ENCODE measurements at places on chromosomes 7 and 10.

DNA sequence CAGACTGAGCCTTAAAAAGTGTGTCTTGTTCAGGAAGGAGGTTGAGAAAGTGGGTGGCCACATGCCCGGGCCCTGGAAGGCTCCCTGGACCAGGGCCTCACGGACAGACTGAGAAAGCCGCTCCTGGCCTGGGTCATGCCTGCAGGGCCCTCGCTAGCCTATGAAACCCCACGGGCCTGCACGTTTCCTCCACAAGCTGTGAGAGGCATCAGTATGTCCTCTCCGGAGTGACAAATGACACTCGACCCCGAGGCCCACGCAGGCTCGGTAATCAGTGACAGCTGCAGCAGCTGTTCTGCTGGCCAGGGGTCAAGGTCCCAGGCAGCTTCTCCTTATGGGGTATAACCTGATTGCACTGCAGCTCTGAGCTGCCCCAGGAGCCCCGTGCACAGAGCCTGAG is 47.6 kb downstream of the ASB13 start:
- DNase-seq = no peak

DNA sequence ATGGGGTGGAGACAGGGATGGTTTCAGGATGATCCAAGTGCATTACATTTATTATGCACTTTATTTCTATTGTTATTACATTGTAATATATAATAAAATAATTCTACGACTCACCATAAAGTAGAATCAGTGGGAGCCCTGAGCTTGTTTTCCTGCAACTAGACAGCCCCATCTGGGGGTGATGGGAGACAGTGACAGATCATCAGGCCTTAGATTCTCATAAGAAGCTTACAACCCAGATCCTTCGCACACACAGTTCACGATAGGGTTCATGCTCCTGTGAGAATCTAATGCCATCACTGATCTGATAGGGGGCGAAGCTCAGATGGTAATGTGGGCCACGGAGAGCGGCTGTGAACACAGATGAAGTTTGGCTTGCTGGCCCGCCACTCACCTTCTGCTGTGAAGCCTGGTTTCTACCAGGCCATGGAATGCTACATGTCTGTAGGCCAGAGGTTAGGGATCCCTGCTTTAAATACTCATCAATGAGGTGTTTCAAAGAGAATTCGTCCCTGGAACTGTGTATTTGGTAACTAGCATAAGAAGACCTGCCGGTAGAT is 21.2 kb upstream of the PRKCQ start:
- DNase-seq = no peak

DNA sequence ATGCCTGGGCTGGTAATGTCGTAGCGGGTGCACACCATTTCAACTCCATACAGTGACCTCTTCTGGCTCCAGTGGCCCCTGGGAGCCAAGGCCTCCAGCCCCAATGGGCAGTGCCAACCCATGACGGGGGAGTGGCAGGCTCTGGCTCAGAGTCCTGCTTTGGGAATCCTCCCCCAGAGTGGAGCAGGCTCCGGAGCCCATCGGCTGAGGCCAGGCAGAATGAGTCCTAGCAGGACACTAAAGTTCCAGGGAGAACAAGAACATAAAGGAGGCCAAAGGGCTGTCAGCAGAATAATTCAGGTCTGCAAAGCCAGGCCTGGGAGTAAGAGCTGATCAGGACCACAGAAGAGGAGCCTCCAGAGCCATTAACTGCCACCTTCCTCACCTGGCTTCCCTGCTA is 33.3 kb downstream of the LBX1 start:
- no peak for DNase-seq

DNA sequence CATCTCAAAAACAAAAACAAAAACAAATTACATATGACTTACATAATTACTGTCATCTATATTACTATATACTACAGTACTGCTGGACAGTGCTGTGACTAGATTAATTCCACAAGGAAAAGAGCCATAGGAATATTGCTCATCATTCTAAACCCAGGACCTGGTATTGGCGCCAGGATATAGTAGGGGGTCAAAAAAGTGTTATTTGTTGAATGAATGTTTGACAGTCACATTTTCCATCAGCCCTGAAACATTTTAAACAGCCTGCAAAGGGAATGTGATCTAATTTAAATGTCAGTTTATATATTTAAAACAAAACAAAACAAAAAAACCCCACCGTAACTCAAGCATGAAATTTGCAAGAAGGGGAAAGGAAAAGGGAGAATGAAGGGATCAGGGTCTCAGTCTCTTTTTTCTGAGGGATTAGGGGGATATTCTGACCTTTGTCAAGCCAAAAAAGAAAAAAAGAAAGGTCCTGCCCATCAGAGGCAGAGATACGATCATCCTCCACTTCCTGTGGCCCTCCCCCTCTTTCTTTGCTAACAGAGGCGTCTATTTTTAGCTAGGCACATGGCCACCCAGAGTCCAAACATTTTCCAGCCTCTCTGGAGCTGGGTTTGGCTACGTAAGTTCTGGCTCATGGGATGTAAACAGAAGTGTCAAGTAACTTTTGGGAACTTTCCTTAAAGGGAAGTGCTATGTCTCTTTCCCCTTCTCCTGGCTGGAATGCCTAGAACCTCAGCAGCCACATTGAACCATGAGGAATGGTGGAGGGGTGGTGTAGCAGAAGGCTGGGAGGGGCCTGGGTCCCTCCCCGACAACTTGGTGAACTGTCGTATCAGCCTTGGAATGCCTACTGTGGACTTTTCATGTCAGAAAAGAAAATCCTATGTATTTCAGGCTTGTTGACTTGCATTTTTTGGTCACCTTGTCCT is 44.6 kb upstream of the DLG5 start:
- DNase-seq = peak; percentile 56

DNA sequence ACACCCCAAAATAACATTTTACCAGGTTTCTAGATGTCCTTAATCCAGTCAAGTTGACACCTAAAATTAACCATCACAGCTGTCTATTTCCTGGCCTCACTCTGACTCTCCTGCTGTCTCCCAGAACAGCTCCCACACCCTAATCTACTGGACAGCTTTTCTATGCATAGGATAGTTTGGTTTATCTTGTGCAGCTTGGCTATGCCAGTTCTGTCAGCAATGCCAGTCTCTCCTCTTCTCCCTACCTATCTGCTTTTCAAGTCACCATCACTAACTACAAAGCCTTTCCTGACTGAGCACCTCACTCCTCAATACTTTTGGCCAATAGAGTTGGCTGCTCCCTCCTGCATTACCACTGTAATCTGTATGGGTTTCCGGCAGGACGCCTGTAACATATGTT is 5.0 kb downstream of the NCOA4 start:
- no peak for DNase-seq

Measured in neural progenitor cell (in vitro differentiated cells).